ENCODE measurements at places on chromosomes 1 and 21.
A peak's percentile ranks its signal among the peaks of the same experiment; 100 is the strongest.

DNA sequence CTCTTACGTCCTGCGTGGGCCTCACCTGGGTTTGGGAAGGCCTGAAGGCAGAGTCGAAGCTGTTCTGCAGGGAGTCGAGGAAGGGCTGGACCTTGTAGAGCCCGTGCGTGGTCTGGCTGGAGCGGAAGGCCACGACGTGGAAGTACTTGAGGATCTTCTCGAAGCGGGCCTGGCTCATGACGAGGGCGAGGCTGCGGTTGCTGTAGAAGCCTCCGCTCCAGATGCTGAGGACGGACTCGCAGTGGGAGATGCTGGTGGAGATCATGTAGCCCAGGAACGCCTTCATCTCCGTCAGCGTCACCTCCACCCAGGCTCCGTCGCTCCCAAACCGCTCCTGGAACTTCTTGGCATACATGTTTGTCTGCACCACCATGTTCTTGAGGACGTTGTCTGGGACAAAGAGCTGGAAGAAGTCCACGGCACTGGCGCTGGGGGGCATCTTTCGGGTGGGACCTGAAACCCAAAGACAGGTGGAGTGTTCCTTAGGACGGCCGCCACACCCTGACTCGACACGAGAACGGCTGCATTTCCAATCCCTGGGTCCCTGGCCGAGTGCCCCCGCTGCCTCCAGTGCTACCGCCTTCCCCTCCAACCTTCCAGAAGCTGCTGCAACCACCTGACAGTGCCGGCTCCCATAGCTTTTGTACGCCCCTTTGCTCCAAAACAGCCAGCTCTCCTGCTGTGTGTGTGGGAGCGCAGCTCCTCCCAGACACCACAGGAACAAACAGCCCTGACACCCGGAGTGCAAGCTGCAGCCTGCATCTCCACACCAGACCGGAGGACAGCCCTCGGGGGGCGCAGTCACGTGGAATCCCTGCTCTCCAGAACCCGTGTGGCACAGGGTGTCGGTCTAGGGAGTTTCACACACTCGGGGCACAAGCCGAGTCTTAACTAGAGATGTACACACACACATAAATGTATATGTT lies 69.0 kb downstream of the PGBD5 start:
- no peak for DNase-seq

DNA sequence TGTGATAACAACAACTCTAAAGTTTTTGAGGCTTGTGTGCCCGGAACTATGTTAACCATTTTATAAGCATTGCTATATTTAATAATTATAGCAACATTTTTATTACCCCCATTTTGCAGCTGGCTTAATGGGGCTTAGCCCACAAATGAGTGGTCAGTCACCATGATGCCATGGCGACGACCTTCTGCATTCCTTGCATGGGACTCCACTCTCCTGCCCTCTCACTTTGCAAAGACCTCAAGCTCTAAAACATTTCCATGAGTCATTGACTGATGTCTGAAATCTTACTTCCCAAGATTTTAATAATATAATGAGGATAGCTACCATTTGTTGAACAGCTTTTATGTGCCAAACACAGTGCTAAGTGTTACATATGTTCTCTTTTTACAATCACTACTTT lies 15.4 kb downstream of the NGF start:
- DNase-seq, result no peak

DNA sequence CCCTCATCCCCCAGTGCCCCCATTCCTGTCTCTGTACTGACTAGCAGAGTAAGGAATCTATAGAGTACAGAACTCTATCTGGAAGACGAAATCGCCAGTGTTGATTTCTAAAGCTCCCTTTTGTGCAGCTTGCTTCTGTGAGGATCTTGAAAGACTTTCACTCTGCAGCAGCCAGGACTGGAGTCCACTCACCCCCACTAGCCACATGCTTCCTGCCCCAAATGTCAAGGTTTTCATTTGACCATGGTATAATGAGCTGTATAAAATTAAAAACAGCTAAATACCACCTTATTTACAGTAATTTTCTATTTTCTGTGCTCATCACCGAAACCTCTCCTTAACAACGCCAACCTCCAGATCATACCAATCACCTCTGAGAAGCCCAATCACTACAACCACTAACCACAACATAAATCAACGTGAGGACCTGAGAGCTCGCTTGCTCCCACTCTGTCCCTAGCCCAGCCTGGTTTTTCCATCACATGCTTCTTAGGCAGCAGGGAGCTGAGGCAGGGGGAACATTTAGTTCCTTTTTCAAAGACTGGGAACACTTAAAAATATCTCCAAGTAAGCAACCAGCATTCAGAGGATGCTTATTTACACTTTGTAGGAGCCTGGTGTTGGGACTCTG lies 56.1 kb upstream of the IRF2BP2 start:
- no peak for DNase-seq

- DNase-seq, result peak; percentile 64
Measured at GRCh38 chr1:234603221-234604204, 6.5 kb downstream of the IRF2BP2 start.

GRCh38 chr1:5405263-5405662 lies 587.0 kb downstream of the NPHP4 start:
- DNase-seq, result no peak

- no peak for DNase-seq
Measured at GRCh38 chr1:29417147-29417858, 181.0 kb downstream of the PTPRU start.

- DNase-seq, result no peak
Measured at GRCh38 chr1:1593834-1594601, 5.9 kb downstream of the FNDC10 start.

DNA sequence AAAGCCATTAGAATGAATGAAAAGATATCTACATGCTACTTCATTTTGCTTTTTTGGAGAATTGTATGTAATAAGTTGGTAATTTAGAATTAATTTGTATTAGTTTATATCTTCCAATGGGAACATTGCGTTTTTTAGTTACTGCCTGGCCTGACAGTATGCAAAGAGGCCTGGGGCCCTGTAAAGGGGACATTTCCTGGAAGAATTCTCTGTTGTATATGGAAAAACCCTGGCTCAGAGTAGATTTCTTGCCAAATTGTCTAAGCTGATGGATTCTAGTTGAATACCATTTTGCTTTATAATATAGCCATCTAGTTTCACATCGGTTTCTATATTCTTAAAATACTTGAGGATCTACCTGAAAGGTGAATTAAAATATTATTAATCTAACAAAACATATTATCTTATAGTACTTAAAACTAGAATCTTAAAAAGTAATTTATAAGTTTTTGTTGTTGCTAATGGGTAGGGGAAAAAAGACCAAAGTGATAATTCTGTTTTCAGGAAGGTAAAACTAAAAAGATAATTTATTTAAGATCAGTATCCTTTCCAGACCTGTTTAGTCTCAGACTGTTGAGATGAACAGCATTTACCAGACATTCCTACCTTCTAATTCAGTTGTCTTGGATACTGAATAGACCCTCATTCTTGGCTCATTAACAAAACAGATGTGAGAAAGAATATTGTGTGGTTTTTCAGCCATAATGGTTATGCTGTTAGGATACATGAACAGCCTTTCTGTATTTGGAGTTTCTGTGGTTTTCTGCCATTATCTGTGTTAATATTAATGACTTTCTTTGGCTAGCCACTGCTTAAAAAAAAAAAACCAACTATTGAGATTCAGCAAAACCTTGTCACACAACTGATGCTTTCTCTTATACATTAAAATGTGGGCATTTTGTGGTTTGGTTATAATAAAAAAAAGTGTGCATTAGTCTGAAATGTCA lies 4.8 kb downstream of the AGO3 start:
- DNase-seq, result no peak

DNA sequence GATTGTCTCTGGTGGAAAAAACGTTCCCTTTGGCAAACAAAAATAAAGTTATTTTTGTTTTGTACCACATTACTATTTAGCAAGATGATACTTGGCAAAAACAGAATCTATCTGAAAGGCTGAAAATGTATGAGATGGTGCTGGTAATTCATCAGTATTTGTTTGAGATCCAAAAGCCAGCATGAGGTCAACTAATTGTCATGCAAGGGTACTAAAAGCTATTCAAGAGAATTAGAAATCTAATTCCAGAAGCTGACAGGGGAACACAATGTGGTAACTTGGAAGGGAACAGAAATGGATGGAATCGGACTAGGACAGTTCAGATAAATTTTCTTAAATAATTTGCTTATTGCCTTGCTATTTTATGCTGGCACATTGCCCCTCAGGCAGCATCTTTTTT lies 263.8 kb downstream of the KCNT2 start:
- no peak for DNase-seq

DNA sequence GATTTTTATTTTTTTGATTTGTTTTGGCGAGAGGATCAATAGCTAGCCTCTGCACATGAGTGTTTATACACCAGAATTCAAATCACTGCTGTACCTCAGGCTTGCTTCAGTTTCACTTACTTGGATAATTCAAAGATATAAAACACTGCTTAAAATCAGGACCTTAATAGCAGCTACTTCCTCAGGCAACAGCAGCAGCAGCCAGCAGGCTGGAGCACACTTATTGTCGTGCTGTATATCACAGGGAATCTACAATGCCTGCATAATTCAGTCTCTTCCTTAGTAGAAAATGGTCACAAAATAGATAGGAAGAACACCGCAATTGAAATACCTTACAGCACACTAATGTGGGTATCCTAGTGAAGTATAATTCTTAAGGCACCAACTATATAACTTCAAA lies 497.3 kb downstream of the NEGR1 start:
- no peak for DNase-seq

- no peak for DNase-seq
Measured at GRCh38 chr21:36188937-36189336, 32.3 kb downstream of the DOP1B start.

DNA sequence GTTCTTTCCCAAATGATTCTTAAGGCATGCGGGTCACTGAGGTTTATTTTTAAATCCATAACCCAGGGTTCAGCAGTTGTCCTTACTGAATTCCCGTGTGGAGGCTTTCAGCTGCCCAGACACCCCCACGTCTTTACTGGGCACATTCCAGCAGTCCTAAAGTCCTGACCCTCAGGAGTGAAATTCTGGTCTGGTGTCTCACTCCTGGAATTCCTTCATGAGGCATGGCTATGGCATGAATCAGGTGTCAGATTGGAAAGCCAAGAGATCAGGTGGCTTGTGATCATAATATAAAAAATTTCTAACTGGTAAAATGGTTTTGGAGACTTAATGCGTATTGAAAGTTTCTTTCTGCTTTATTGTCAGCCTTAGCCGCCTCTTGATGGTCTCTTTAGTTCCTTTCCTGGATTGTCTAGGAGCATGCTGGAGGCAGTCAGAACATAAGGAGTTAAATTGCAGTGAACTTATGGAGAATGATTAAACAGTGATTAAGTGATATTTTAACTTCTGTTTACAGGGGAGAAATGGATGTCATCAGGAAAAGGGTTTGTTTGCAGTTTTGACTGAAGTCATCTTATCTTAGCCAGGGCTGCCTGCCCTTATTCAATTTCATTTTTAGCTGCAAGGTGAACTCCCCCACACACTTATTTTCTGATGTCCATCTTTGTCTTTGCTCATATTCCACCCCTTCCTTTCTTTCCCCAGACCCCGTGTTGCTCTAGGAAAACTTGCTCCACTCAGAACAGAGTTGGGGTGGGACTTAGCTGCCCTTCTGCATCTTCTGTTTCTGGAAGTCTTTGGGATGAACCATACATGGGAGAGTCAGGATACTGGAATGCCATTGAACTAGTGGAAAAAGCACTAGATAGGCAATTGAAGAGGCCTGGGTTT lies 25.7 kb upstream of the MACF1 start:
- no peak for DNase-seq

GRCh38 chr1:156379420-156380165 lies 10.6 kb downstream of the RHBG start:
- no peak for DNase-seq

- DNase-seq, result no peak
Measured at GRCh38 chr1:246301553-246302250, 205.4 kb downstream of the SMYD3 start.

GRCh38 chr1:203098445-203098844 lies 12.6 kb upstream of the MYOG start:
- no peak for DNase-seq

- DNase-seq, result peak; percentile 48
Measured at GRCh38 chr1:60765204-60765603, 317.2 kb upstream of the NFIA start.

DNA sequence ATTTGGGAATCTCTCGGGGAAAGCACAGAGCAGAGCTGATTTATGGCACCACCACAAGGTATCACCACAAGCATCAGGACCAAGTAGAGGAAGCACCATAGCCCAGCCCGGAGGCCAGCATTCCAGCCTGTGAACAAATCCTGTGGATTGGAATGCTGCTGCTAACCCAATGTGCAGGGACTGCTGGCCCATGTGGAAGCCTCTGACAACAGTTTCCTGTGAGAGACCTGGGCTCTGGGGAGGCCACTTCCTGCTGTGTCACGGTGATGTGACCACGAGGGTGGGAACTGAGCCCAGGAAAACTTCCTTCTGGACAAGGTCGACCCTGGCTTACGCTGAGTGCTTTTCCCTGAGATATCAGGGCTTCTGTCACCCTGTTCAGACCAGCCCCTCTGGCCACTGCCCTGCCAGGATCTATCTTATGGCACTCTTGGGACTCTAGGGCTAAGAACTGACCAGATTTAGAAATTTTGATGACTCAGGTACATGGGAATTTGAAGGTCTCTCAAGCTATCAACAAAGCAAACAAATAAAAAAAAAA lies 88.3 kb upstream of the NGF start:
- no peak for DNase-seq

DNA sequence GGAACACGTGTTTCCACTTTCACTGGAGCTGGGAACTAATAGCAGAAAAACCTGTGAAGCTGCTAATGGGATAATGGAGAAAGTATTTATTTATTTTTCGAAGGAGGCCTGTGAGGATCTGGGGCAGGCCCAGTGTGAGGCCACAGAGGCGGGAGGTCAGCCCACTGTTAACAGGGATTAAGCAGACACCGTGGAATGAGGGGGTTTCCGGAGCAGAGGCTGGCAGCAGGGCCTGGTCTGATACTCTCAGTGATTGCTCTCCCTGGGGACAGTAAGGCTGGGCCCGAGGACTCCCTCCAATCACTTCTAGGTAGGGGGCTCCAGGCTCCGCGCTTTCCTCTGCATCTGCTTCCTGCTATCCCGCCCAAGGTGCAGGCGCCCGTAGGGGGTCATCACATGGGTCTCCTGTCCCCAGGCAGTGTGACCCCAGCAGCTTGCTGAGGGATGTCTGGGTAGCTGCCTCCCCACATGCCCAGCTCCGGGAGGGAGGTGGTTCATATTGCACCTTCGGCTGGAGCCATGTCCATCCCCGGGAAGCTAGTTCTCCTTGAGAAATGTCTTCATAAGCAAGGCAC lies 28.8 kb upstream of the CDCA8 start:
- no peak for DNase-seq
